Natural killer cell (primary cell): ENCODE measurements at places on chromosomes 16 and 17. TPM values are rescaled to one million over a fixed set of nuclear protein-coding genes. Genes with fewer than 3 reads are reported as not detected.
A peak's percentile ranks its signal among the peaks of the same experiment; 100 is the strongest.

GRCh38 chr17:44059101-44059892, 7.2 kb downstream of the LSM12 start:
- peaks cover 29% of the 10 kb centered on the region for H3K36me3 ChIP-seq
- H3K27me3 ChIP-seq = no peaks in the 10 kb centered on the region
- no peak for DNase-seq
- H3K4me1 ChIP-seq = no peaks in the 10 kb centered on the region
- H3K27ac ChIP-seq = no peak overlapping the region

GRCh38 chr16:81830845-81831540, 51.9 kb downstream of the PLCG2 start:
- no peaks in the 10 kb centered on the region for H3K27me3 ChIP-seq
- H3K36me3 ChIP-seq = peaks cover 6% of the 10 kb centered on the region
- DNase-seq = no peak
- peaks cover 97% of the 10 kb centered on the region for H3K4me1 ChIP-seq
- peak overlapping the region; percentile 92 for H3K27ac ChIP-seq
- peak overlapping the region; percentile 43 for H3K4me3 ChIP-seq

DNA sequence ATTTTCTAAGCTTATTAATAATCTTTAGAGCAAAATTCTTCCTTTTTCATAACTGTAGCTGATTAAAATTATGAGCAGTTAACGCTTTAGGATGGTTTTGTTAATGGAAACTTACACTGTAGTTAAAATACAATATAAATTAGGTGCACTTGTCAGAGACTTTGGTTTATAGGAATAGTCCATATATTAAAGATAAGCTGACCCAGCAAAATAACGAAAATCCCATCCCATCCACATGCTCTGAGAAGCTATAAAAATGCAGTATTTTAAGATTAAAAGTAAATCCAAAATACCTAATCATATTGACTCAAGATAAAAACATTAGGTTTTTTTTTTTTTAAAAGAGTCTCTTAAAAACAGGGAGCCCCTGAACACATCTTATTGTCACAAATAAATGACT, 38.0 kb downstream of the CEP95 start:
- DNase-seq = no peak
- H3K36me3 ChIP-seq = peaks cover 62% of the 10 kb centered on the region
- H3K4me3 ChIP-seq = no peak overlapping the region
- H3K27ac ChIP-seq = no peak overlapping the region
- H3K4me1 ChIP-seq = no peaks in the 10 kb centered on the region

NHLRC4 gene
- 0.75 TPM for total RNA-seq

GRCh38 chr16:66939366-66939765, 4.0 kb downstream of the CES2 start:
- H3K27me3 ChIP-seq = no peaks in the 10 kb centered on the region
- H3K27ac ChIP-seq = no peak overlapping the region
- H3K4me1 ChIP-seq = peaks cover 17% of the 10 kb centered on the region
- H3K36me3 ChIP-seq = peaks cover 36% of the 10 kb centered on the region
- no peak for DNase-seq

DNA sequence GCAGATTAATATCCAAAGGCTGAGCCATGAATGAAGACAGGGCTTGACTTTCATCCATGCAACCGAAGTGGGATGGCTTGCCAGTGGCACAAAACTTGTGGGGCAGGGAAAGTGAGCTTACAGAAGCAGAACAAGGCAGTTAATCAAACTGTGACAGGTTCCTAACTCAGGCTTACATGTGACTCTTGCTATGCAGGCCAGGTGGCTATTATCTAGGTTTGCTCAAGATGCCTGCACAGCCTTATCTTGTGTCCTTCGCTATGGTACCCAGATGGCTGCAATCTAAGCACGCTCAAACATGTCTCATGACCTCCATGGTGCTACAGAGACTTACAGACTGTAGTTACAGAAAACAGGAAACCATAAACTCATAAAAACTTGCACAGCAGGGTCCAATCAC, 8.6 kb upstream of the DNAH9 start:
- H3K27ac ChIP-seq = no peak overlapping the region
- H3K36me3 ChIP-seq = no peaks in the 10 kb centered on the region
- H3K27me3 ChIP-seq = no peaks in the 10 kb centered on the region
- no peaks in the 10 kb centered on the region for H3K4me1 ChIP-seq
- no peak for DNase-seq
- H3K4me3 ChIP-seq = no peak overlapping the region

DNA sequence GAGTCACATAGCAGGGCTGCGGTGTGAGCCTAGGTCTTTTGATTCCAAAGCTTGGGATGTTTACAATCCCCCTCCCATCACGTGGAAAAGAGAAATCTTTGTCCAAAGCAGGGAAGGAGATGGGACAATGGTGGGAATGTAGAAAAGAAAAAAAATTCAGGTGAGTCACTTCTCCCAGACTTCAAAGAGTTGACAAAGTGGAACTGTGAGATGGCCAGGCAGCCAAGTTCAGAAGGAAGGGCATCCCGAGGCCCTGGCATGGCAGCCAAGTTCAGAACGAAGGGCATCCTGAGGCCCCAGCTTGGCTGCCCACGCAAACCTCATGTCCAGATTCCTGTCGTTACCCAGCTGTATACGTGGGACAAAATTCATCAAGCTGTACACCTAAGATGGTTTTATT, 47.5 kb downstream of the FOXL1 start:
- H3K36me3 ChIP-seq = no peaks in the 10 kb centered on the region
- no peak for DNase-seq
- no peaks in the 10 kb centered on the region for H3K27me3 ChIP-seq
- no peak overlapping the region for H3K27ac ChIP-seq
- H3K4me1 ChIP-seq = no peaks in the 10 kb centered on the region
- no peak overlapping the region for H3K4me3 ChIP-seq
